Fibroblast of skin of left quadriceps (primary cell): ENCODE measurements at places on chromosomes 16 and 17.
A peak's percentile ranks its signal among the peaks of the same experiment; 100 is the strongest.

DNA sequence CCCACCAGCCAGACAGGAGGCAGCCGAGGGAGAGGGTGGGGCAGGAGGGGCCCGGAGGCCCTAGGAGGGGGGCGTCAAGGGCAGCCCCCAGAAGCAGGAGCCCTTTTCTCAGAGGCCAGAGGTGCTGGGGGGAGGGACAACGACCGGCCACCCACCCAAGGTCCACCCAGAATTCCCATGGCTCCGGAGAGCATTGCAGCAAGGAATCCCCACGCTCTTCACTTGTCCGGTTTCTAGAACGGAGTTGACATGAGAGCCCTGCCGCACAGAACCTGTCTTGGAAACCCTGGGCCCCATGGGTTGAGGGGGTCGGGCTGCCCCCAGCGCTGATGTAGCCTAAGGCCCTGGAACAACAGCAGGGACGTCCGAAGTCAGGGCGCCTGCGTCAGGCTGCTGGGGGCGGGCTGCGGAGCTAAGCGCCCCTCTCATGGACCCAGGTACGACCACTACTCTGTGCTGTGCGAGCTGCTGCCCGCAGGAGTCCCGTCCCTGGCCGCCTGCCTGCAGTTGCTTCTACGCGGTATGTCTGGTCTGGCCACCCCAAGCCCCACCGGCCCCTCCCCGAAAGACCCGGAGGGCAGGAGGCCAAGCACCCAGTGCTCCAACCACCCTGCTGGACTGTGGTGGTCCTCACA lies 11.2 kb downstream of the CYBC1 start:
- DNase-seq: no peak

GRCh38 chr16:57527027-57527426 lies 9.3 kb downstream of the CCDC102A start:
- DNase-seq: no peak

- no peak for DNase-seq
These were observed 21.4 kb downstream of the PITPNM3 start for GRCh38 chr17:6534846-6535514.

- DNase-seq: peak; percentile 34
These were observed 52.9 kb upstream of the MAF start for GRCh38 chr16:79653373-79653891.

GRCh38 chr17:68981288-68981687 lies 26.1 kb upstream of the ABCA8 start:
- DNase-seq: peak; percentile 40

GRCh38 chr17:33520426-33521330 lies 227.6 kb upstream of the ASIC2 start:
- no peak for DNase-seq

- DNase-seq: no peak
These were observed 141.2 kb downstream of the SEC14L1 start for GRCh38 chr17:77281904-77282367.

GRCh38 chr17:5640726-5641125 lies 56.4 kb upstream of the NLRP1 start:
- DNase-seq: no peak

DNA sequence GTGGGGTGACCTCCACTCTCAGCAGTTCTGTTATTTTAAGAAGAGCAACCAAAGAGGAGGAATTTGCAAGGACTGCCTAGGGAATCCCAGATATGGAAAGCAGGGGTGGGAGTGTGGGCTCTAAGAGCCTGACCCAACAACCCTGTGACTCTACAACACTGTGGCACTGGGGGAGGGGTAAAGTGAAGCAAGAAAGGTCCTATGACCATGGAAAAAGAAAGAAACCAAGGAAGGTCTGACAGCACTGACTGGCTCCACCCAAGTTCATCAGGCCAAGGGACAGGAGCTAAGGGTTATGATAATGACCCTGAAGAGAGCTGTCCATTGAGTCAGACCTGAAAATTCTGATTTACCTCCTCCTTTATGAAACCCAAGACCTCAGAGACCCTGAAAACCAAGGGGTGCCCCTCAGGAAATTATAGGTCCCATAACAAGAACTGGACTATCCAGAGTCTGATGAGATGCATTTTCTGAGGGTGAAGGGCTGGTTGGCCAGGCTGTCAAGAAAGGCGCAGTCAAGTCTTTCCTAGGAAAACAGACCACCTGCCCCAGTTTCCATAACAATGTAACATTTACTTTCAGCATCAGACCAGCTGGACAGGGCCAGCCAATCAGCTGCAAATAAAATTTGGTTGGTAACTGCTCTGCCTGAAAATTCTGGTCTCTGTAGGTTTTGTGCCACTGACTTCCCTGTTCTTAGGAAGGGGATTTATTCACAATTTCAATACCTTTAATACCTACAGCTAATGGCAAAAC lies 53.8 kb upstream of the MTMR4 start:
- no peak for DNase-seq

GRCh38 chr16:6247775-6248174 lies 1084.9 kb upstream of the RBFOX1 start:
- DNase-seq: no peak

GRCh38 chr17:74151551-74152315 lies 51.7 kb upstream of the RPL38 start:
- DNase-seq: no peak

DNA sequence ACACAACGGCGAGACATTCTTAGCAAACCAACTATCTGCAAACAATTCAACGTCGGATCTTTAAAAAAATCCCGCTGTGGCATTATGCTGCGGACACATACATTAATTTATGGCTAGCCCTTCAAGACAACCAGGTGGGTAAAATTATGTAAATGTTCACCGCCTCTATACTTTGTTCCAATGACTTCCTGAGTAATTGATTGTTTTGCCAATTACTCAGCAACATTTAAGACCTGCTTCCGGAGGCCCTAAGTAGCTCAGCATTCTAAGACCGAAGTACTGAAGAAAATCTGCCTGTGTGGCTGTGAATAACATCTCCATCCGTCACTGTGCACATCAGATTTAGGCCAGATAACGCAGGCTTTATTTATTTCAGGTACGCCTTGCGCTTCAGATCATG lies 23.3 kb downstream of the QPRT start:
- no peak for DNase-seq

DNA sequence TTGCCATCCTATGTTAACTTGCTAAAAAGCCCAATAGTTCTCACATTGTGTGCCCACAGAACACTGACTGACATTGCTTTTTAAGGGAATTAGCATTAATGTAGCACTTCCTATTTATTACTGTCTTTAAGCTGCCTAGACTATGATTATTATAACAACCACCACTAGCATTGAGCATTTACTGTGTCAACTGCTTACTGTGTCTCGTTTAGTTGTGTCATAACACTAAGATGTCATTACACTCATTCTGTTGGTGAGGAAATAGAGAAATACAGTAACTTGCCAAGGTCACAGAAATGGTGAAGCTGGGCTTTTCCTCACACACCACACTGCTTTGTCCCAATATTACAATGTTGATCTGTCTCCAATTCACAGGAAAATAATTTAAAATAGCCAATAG lies 30.2 kb downstream of the TRIM25 start:
- no peak for DNase-seq

DNA sequence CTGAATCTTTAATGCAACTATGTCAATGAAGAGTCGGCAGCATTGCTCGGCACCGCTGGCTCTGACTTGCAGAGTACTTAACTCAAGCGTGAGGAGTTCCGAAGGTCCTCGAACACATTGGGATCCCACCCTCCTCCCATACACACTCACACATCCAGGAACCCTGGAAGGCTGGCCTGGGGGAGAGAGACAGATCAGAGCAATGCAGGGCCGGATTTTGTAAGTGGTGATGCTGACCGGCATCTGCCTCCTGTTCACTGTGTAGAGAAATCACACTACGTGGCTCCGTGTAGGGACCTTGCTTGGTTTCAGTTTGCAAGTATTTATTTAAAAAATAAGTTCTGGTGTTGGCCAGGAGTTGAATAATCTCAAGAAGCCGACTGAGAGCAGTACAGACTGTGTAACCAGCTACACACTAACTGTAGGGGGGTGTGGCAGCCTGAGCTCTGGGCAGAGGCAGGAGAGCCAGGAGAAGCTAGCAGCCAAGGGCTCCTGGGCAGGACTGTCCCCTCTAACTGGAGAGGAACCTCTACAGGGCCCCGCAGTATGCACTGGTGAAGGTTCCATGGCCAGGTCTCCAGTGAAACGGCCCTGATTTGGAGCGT lies 190.2 kb upstream of the TNRC6C start:
- DNase-seq: no peak

DNA sequence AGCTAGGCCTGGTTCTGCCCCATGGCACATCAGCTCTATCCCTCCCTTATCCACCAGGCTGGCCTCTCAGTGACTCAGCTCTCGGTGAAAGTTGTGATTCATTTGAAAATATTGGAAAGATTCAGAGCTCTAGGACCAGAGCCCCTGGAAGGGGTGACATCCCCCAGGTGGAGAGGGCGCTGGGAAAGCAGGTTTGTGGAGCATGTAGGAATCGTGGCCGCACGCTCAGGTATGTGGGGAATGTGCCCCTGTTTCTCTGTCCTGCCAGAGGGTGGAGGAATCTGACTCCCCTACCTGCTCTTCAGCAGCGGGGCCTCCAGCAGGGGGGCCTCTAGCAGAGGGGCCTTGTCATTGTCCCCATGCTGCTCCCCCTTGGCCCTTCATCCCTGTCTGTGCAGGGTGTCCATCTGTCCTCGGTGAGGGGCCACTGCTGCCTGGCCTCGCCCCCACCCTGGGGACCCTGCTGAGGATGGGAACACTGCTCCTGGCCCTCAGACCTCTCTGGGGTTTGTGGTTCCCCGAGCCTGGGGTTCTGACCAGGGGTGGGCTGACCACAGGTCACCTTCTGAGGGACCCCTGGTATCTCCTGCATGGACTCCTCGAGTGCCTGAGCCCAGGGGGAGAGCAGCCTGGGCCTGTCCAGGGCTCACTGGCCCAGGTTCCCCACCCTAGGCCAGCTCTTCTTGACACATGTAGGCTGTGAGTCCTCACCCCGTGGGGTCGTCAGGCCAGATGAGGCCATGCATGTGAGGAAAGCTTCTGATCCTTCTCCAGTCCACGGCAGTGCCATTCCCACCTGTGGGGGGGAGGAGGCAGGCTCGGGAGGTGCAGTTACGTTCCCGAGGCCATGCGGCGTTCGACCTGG lies 47.5 kb downstream of the NT5M start:
- DNase-seq: no peak
